IMR-90 (cell line): ENCODE measurements at places on chromosomes 7 and 10. TPM values are rescaled to one million over a fixed set of nuclear protein-coding genes. Genes with fewer than 3 reads are reported as not detected.
A peak's percentile ranks its signal among the peaks of the same experiment; 100 is the strongest.

CCDC7 gene
- total RNA-seq: 3.9 and 4.3 TPM in 2 replicates

AGR2 gene
- total RNA-seq: not detected in 2 replicates

DNA sequence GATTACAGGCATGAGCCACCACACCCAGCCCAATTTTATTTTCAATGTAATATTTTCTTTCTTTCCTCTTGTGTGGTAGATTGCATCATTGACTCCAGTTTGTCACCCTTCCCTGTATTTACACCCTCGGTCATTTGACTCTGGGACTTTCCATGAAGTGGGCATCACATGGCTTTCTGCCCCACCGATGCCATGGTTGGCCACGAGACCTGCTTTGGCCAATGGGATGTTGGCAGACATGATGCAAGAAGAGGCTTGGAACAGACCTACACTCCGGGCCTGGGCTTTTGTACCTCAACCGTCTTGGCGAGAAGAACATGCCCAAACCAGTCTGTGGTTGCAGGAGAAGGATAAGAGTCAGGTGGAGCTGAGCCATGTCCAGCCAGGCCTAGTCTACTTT lies 38.8 kb upstream of the CACUL1 start:
- DNase-seq: no peak

DNA sequence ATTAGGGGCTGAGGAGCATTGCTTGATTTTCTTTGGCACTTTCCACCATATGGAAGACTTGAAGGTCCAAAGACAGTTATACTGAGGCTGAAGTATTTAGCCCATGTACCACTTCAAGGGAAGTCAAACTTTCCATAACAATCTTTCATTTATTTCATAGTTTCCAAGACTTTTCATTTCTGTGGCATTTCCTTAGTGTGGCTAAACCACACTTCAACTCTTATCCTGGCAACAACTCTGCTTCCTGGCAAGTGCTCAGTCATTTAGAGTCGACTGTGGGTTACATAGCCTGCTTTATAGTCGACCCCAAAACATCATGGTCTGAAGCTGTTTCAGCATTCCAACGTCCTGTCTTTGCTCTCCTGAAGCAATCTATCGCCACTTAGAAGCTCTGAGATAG lies 343.0 kb upstream of the SEMA3D start:
- peak; percentile 47 for DNase-seq

DNA sequence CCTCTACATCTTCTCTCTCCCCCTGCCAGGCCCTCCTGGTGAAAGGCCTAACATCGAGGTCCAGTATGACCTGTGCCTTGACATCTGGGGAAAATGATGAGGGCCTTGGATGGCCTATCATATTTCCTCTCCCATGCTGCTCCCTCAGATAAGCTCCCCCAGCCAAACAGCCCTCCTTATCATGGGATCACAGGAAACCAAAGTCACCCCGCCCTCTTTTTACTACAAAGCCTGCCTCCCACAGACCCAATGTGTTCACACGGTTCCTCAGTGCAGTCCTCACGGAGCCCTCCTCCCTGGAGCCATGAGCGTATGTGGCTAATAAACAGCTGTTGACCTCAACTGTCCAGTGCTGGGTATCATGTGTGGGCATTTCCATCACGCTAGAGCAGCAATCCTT lies 32.0 kb downstream of the C10orf90 start:
- no peak for DNase-seq

DNA sequence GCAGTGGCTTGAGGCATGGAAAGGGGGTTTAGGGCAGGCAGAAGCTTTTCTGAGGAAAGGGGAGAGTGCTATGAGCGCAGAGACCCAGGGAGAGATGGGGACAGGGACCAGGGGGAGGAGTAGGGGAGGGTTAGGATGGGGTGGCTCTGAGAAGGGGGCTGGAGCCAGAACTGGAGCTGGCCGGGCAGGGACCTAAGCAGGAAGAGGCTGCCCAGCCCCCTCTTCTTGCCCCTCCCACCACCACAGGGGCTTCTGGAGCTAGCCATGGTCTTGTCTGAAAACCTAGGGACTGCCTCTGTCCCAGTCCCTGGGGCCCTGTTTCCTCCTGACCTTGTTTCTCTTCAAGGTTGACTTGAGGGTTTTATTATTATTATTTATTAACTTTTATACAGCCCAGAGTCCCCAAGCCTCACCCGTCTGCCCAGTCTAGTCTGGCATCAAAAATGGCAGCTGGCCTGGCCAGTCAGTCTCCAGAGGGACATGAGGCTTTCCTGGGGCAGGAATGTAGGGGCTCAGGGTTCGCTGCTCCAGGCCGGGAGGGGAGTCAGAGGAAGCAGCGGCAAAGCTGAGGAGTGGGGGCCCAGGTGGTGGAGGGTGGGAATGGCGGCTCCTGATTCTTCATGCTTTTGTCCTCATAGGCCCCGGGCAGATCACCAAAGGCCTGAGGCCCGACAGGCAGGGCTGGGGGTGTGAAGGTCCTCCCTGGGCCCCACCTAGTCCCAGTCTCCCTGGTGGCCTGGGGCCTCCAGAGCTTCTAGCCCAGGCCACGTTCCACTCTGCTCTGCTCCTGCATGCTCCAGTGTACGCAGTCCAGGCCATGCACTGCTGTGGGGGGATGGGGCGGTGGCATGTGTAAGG lies 5.7 kb downstream of the TRIM8 start:
- DNase-seq: no peak

- DNase-seq: no peak
Measured at GRCh38 chr7:3000566-3000965, 43.1 kb downstream of the CARD11 start.

INPP5F gene
- 29.6 and 35.3 TPM in 2 replicates for total RNA-seq

DNA sequence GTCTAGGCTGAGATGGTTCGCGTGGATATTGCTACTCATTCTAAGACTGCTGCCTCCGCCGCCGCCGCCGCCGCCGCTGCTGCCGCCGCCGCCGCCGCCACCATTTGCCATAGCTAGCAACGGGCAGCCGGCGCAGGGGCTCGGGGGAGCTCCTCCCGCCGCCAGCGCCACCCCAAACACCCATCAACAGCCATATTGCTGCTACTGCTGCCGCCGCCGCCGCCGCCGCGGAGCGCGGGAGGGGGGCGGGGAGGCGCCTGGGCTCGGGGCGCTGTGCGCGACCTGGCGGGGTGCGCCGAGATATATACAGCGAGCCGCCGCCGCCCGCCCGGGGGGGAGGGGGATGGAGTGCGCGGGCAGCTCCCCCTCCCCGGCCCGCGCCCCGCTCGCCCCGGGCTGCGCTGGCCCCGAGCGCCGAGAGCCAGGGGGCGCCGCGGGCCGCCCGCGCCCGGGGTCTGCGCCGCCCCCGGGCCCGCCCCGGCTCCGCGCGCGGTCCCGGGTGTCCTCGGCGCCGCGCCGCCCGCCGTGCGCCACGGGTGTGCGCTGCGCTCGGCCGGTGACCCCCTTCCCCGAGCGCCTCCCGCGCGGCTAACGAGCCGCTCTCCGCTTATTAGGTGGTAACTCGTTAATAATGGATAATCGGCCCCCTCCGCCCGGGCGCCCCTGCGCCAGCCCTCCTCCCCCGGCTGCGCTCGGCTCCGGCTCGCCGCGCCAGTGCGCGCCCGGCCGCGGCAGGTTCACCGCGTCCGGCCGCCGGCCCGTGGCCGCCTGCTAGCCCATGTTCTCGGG lies at the start of gene KCNMA1:
KCNMA1 (minus strand) TSS at position 277 of the 789 bp plus-strand sequence.
- no peak for DNase-seq

ZNF425 gene
- total RNA-seq: 2.3 and 2.8 TPM in 2 replicates

DNA sequence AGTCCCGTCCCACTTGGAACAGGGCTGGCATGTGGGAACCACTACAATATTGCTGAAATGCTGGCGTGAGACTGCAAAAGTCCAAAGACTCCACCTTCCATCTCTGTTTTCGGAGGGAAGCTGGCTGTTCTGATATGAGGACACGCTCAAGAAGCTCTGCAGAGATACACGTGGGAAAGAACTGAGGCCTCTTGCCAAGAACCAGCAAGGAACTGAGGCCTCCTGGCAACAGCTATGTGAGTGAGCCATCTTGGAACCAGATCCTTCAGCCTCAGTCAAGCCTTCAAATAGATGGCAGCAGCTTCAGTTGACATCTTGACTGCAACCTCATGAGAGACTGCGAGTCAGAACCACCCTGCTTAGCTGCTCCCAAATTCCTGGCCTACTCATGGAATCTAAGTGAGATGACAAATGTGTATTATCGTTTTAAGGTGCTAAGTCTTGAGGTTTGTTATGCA lies 30.8 kb downstream of the SGMS1 start:
- peak; percentile 35 for DNase-seq

DNA sequence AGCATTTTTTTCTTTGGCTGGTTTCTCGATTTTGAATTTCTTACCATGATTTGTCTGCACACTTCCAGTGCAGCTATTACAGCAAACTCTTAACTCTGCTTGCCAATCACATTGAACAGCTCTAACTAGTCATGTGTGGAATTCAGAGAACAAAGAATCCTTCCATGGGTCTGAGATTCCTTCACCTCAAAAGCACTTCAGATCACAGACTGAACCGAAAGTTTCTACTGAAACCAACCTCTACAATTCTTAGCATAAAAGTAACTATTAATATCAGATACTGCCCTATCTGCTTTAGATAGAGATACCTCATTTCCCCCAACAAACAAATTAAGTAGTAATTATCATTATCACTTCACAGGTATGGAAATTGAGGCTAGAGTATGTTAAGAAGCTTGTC lies 56.5 kb upstream of the SP4 start:
- no peak for DNase-seq

ANKRD30A gene
- total RNA-seq: not detected in 2 replicates

- DNase-seq: no peak
Measured at GRCh38 chr7:73363225-73364005, 35.5 kb downstream of the FKBP6 start.

PTPRZ1 gene
- not detected in 2 replicates for total RNA-seq

CLRN3 gene
- total RNA-seq: not detected in 2 replicates

- no peak for DNase-seq
Measured at GRCh38 chr10:98370831-98371820, 43.9 kb downstream of the PYROXD2 start.

SPDYE3 gene
- total RNA-seq: not detected in 2 replicates

- no peak for DNase-seq
Measured at GRCh38 chr10:74650613-74651012, 175.8 kb upstream of the KAT6B start.

NEUROG3 gene
- not detected in 2 replicates for total RNA-seq

- no peak for DNase-seq
Measured at GRCh38 chr7:118220583-118220982, 3.9 kb upstream of the ANKRD7 start.

OLAH gene
- total RNA-seq: under 0.01 TPM in 1 of 2 replicates, not detected in the other

GRCh38 chr7:96284835-96285234 lies 37.1 kb downstream of the SLC25A13 start:
- no peak for DNase-seq

GRCh38 chr10:93580828-93581227 lies 14.4 kb downstream of the FFAR4 start:
- peak; percentile 33 for DNase-seq

AMPH gene
- total RNA-seq: 3.9 and 4.2 TPM in 2 replicates

BTBD16 gene
- not detected in 2 replicates for total RNA-seq

KIF11 gene
- 18.3 and 35.0 TPM in 2 replicates for total RNA-seq

GRCh38 chr10:110009736-110010475 lies 2.1 kb downstream of the ADD3 start:
- no peak for DNase-seq

DNA sequence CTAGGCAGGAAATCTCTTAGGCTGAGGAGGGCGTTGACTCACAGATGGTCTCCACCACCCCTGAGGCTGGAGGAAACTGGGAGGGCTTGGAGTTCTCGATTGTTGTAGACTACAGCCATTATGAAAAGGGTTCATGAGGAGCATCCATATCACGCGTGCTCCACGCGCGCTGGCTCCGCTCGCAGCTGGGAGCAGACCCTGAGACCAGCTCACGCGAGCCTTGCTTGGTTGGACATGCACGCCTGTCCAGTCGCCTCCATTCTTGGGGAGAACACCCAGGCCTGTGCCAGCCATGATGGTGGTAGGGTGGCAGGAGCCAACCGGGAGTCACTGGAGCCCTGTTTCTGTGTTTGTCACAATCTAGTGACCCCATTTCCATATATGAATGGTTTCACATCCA lies 139.1 kb downstream of the TCERG1L start:
- DNase-seq: no peak

DNA sequence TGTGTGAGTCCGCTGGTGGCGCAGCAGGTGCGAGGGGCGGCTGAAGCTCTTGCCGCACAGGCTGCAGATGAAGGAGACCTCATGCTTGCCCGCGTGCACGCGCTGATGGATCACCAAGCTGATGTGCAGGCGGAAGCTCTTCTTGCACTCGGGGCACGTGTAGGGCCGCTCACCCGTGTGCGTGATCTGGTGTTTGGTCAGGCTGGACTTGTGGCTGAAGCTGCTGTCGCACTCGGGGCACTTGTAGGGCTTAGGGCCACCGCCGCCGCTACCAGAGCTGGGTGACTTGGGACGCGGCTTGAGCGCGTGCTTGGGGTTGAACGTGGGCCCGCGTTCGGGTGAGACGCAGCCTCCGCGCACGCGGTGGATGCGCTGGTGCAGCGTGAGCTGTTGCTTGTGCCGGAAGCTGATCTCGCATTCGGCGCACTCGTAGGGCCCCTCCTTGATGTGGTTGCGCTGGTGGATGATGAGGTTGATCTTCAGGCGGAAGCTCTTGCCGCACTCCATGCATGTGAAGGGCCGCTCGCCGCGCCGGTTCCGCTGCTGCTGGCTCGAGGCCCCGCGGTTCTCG lies 28.7 kb downstream of the ZNF777 start:
- no peak for DNase-seq

CRHR2 gene
- total RNA-seq: not detected in 2 replicates

DNA sequence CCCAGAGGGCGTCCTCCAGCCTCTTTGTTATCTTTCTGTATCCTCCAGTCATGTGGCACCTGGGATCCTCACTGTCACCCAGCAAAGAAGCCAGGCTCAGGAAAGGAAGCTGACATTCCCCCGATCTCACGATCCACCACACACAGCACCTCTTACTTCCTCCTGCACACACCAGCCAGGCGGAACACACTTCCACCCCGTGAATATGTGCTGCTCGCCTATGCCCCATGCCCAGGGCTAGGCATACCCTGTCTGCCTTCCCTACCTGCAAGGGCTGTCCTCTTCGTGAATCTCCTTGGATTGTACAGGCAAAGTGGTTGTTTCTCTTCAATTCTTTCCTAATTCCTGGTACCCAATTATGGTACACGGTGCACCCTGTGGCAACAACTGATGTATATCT lies 191.0 kb downstream of the TNS3 start:
- DNase-seq: no peak

- DNase-seq: no peak
Measured at GRCh38 chr7:120864141-120864900, 6.4 kb upstream of the TSPAN12 start.

DNA sequence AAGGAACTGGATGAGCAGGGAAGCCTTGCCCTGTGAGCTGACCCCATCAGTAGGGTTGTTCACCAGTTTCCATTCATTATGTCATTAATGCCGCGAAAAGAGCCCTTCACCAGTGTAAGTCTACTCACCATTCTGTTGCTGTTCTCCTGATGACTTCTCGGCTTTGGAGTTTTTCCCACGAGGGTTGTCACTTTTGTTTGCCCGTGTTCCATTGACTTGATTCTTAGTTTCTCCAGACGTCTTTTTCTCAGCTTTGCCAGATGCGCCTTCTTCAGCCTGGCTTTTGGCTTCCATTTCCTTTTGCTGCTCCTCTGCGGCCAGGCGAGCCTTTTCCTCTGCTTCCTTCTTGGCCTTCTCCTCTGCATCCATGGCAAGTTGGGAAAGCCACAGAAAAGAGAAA lies 128.8 kb downstream of the PPP1R17 start:
- DNase-seq: no peak

RTKN2 gene
- 0.90 and 2.2 TPM in 2 replicates for total RNA-seq
